H7 (cell line): ENCODE measurements at places on chromosomes 12 and 14.

DNA sequence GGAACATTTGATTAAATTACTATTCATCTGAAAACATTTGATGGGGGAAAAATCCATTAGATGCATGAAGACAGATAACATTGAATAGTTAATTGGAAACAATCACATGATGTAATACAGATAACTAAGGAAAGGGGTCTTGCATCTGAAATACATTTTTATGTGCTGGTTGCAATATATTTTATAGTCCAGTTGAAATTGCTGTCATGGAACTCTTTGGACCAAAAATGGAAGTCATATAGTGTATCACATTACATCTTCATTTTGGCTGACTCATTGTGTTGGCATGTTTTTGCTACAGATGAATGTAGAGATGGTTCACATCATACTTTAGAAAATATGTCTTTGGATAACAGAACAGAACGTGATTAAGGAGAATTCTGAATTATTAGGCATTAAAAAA is 43.0 kb upstream of the GNPNAT1 start:
- no peak for DNase-seq

GRCh38 chr14:90509403-90509802 is 112.6 kb downstream of the CALM1 start:
- peak; percentile 52 for DNase-seq

DNA sequence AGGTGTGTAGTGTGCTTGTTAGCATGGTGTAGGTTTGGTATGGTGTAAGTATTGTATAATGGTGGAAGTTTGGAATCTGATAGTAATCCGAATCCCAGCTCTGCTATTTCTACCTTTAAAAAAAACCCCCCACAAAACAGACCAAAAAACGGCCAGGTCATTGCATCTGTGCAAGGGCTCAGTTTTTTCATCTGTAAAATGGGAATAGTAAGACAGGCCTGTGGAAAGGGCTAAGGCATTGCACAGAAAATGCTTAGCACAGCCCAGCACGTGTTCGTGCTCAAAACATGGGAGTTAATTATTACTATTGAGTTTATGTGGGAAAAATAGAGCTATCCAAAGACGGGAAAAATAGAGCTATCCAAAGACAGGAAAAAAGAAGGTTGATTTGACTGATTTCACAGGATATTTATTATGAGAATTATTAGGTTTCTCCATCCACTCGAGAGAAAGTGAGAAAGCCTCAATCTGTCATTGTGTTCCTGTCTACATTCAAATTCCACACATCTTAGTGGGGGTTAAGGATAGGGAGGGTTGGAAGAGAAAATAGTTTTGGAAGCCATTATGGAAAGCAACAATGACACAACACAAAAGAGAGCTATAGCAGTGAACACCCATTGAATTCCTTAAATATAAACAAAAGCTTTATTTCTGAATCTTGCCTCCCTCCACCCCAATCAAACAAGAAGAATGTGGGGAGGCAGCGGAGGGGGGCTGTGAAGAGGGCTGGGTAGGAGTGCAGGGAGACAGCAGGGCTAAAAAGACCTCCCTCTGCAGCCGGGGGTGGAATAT is 126.8 kb upstream of the MAX start:
- no peak for DNase-seq

- no peak for DNase-seq
Observed at GRCh38 chr14:54805070-54805444, 97.6 kb downstream of the GCH1 start.

DNA sequence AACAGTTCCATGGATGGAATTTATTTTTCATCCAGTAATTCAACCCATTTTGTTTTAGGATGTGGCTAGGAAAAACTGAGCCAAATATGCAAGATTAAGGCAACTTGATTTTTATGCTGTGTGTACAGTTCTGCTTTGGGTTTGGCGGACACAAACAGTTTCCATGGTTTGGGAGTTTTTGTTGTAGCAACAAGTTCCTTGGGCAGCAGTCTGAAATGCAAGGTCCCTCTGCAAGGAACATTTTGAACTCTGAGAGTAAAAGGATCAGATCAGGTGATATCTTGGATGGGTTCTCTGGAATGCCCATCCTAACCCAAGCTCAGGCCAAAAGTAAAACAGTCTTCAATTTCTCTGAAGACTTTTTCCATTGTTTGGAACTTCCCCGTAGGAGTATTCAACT is 161.2 kb downstream of the TMX1 start:
- DNase-seq = no peak

- peak; percentile 58 for DNase-seq
Observed at GRCh38 chr14:56703947-56704346, 106.3 kb downstream of the OTX2 start.

DNA sequence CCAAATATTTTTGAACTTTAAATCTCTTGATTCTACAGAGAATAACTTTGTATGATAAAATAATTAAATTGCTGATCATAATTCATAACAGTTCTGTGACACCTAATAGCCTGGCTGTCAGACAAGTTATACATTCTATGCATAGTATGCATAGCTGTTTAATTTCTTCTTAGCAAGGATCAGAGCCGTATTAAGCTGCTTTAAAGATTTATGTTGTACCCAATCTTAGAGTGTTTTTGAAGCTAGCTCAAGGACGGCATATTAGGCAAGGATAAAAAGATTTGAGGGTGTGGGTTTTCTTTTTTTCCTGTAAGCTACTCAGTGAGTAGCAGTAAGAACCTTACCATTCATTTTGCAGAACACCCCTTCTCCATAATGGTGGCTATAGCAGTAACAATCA is 45.9 kb downstream of the SLC17A8 start:
- DNase-seq = no peak

- DNase-seq = no peak
Observed at GRCh38 chr14:57982804-57983634, 117.1 kb upstream of the SLC35F4 start.

GRCh38 chr14:35632676-35633075 is 98.7 kb downstream of the INSM2 start:
- DNase-seq = no peak

GRCh38 chr12:120399531-120399930 is 30.6 kb upstream of the MSI1 start:
- no peak for DNase-seq

DNA sequence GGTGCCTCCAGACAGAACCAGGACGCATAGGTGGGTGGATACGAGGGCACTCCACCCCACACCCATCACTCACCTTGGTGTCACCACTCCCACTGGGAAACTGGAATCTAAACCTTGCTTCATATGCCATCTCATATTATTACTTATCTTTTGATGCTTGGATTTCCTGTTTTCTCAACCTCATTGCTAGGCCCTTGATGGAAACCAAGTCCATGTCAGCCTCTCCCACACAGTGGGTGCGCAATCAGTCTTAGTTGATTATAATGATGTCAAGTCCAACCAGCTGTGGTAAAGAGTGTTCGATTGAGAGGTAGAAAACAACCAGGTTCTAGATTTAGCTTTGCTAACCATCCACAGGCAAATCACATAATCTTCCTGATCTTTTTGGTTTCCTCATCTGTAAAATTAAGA is 584 bp upstream of the DDHD1 start:
- DNase-seq = no peak

GRCh38 chr14:103121846-103122584 is 1.2 kb upstream of the TNFAIP2 start:
- DNase-seq = peak; percentile 89

DNA sequence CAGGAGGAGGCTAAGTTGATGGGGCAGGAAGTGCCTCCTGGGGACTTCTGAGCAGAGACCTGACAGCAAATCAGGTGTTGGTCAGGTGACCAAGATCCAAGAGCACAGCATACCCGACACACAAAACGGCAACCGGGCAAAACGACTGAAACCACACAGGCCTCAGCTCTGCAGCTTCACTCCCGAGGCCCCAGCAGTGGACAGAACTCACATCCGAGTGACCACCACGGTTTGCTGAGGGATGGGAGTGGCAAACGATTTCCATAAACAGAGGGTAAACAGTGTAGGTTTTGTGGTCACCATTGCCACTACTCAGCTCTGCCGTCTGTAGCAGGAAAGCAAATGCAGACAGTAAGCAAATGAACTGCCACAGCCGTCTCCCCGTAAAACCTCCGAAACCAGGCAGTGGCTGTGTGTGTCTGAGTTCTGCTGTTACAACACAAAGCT is 14.4 kb downstream of the CHFR start:
- DNase-seq = no peak

DNA sequence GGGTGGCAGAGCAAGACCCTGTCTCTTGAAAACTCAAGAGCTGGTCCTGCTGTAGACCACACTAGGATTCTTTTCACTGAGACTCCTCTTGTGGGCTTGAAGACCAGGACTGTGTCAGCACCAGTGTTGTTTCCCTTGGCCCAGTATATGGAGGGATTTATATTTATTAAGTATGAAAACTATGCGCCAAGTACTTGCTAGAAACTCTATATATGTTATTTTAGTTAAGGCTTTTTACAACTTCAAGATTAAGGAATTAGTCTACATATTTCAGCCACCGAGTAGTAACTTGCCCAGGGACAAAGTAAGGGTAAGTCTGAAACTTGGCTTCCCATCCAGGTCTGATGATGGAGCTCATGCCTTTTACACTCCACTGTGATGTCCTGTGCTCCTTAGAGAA is 488.4 kb downstream of the PCNX1 start:
- no peak for DNase-seq

- no peak for DNase-seq
Observed at GRCh38 chr12:129160282-129160681, 307.0 kb downstream of the GLT1D1 start.

- no peak for DNase-seq
Observed at GRCh38 chr12:75662511-75663159, 151.2 kb upstream of the KRR1 start.

DNA sequence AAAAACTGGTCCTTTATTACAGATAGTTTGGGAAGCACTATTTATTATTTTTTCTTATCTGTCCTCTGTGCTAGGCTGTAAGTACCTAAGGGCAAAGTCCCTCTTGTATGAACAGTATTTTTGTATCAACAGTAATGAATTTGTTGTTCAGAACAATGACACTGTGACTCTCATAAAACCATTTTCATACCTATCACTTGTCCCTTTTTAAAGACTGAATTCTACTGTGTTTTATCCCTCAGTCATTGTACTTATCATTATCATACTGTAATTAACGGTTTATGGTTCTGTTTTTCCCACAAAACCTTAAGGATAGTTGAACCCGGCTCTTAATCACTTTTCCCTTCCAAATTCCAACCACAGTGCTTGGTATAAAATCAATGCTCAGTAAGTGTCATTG is 69.4 kb downstream of the SRGAP1 start:
- no peak for DNase-seq

DNA sequence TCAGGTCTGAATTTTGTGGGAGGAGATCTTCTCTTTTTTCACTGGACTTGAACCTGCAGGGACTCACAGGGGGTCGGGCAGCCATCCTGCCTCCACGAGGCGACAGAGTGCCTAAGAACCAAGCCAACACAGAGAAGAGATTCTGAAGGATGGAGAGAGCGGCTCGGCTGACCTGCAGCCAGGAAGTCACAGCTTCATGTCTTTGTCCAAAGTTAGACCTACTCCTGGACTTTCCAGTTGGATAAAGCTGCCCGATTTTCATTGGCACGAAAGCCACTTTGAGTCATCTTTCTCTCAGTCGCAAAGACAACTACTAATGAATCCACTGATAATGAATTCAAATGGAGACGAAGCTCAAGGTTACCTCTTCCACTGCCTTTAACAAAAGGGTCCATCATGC is 106.8 kb downstream of the FOXN3 start:
- DNase-seq = no peak

DNA sequence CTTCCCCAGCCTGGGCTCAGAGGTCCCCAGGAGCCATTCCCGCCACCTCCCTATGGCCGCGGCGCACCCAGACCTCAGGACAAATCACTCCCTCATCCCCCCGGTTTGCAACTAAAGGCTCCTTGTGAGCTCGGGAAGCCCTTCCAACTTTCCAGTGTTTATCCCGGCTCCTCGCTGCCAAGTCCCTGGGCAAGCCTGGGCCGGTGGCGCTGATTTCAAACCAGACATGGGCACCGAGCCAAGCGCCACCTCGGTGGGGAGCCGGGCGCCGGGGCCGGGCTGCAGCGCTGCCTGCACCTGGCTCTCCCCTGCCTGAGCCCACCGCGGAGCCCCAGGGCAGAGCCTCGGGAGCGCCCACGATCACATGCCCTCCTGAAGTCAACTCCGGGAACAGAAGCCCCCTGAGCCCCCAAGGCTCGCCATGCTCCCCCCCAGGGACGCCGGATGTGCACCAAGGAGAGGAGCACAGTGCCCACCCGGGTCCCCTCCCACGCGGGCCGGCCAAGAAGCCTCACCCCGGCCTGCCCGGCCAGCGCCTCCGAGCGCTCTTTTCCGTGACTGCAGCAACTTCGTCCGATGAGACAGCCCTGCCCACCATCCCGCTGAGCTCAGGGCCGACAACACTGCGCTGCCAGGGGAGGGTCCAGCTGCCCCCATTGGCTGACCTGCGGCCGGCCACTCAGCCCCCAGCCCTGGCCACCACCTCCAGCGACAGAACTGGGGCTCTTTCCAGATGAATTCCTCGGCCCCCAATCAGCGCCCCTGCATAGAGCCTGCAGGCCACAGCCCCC is 50.0 kb downstream of the NCOR2 start:
- DNase-seq = peak; percentile 82

DNA sequence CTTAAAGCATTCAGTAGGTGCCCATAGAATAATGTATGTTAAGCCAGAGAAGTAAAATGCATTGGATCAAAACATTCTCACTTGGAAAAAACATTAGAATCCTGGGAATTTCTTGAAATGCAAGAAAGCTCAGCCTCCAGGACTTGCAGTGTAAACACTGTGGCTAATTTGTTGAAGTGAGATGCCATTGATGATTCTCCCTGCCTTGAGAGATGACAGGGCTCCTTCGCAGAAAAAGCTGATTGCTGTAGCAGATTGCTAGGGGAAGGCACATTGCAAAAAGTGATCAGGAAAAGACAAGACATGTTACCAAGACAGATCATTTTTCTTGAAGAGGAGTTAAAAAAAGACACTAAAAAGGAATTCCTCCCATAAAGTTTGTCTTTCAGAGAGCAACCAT is 204.2 kb upstream of the HMGA2 start:
- no peak for DNase-seq

GRCh38 chr12:54270345-54270744 is 9.6 kb downstream of the CBX5 start:
- no peak for DNase-seq

DNA sequence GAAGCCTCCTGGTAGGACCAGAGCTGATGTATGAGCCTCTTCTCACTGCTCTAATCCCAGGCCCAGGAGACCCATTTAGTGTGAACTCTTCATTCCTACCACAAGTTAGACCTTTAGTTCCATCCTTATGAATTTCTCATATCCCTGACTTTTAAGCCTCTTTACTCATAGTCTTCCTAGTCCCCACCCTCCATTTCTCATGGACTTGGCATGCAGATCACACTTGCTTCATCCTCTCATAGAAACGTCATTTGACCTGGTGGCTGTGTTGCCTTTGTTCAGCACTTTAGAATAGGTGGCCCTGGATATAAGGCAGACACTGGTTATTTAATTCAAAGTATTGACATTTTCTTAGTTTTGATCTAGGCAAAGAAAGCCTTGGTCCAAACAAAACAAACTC is 99.5 kb downstream of the SLC16A7 start:
- DNase-seq = no peak

DNA sequence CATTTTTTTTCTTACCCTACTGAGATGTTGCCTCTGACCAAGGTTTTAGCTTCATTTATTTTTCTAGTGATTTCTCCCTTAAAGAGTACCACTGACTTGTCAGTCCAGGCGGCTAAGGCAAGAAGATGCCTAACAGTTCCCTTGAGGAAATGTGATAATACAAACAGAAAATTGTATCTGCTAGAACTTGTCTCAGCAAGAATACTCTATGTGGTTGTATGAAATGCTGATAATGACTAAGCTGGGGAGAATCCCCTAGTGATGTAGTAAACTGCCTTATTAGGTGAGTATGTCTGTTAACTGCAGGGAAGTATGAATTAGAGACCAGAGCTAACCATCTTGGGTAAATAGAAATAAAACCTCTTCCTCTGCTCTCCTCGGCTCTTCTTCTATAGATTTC is 6.7 kb downstream of the C12orf54 start:
- no peak for DNase-seq
